ENCODE measurements at places on chromosomes 5 and 9. TPM values are rescaled to one million over a fixed set of nuclear protein-coding genes. Genes with fewer than 3 reads are reported as not detected.

TAF11L6 gene
- total RNA-seq, result not detected

WWC1 gene
- total RNA-seq, result 6.1 TPM

SPINK4 gene
- not detected for total RNA-seq

PPP2R2B gene
- total RNA-seq, result 1.8 TPM

TBCA gene
- 141 TPM for total RNA-seq

GLRA1 gene
- not detected for total RNA-seq

TNFAIP8 gene
- total RNA-seq, result 110 TPM

MAP1B gene
- 0.18 TPM for total RNA-seq

SLIT3 gene
- 2.0 TPM for total RNA-seq

ECSCR gene
- not detected for total RNA-seq

MYMK gene
- total RNA-seq, result not detected

FCN1 gene
- not detected for total RNA-seq

MSX2 gene
- not detected for total RNA-seq

TNC gene
- total RNA-seq, result not detected

ADGRV1 gene
- 0.16 TPM for total RNA-seq

MARCOL gene
- total RNA-seq, result not detected

OTP gene
- not detected for total RNA-seq

AP3S1 gene
- total RNA-seq, result 47.6 TPM
